Stomach (tissue), 19 donors: ENCODE measurements at places on chromosomes 1 and 21. TPM values are rescaled to one million over a fixed set of nuclear protein-coding genes. Genes with fewer than 3 reads are reported as not detected.

Gene TIAM1
- 5.3 TPM for total RNA-seq

Gene KRTAP12-2
- total RNA-seq = not detected

Gene FMOD
- 14.7 TPM for total RNA-seq

Gene ECE1
- 106 TPM for total RNA-seq

- no peak overlapping the region for H3K27ac ChIP-seq
- H3K4me1 ChIP-seq = peaks cover 4% of the 10 kb centered on the region
- H3K36me3 ChIP-seq = peaks cover 100% of the 10 kb centered on the region
- no peak for DNase-seq
Observed at GRCh38 chr1:154170547-154171222, 15.8 kb upstream of the NUP210L start.

DNA sequence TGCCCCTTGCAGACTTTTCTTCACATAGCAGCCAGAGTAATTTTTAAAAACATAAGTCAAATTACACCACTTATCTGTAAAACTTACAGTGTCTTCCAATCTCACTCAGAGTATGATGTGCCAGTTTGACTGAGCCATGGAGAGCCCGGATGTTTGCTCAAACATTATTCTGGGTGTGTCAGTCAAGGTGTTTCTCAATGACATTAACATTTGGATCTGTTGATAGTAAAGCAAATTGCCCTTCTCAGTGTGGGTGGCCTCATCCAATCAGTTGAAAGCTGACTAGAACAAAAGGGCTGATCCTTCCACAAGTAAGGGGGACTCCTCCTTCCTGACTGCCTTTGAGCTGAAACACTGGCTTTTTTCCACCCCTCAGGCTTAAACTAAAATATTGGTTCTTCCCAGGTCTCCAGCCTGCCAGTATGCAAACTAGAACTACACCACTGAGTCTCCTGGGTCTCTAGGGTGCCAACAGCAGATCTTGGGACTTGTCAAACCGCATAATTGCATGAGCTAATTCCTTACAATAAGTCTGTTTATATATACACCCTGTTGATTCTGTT lies 157.9 kb upstream of the CTTNBP2NL start:
- H3K27ac ChIP-seq = no peak overlapping the region
- DNase-seq = no peak
- no peaks in the 10 kb centered on the region for H3K36me3 ChIP-seq
- no peak overlapping the region for H3K4me3 ChIP-seq

GRCh38 chr1:24878775-24879742 lies 51.0 kb downstream of the RUNX3 start:
- peaks cover 26% of the 10 kb centered on the region for H3K27me3 ChIP-seq
- H3K27ac ChIP-seq = no peak overlapping the region
- no peak for DNase-seq

DNA sequence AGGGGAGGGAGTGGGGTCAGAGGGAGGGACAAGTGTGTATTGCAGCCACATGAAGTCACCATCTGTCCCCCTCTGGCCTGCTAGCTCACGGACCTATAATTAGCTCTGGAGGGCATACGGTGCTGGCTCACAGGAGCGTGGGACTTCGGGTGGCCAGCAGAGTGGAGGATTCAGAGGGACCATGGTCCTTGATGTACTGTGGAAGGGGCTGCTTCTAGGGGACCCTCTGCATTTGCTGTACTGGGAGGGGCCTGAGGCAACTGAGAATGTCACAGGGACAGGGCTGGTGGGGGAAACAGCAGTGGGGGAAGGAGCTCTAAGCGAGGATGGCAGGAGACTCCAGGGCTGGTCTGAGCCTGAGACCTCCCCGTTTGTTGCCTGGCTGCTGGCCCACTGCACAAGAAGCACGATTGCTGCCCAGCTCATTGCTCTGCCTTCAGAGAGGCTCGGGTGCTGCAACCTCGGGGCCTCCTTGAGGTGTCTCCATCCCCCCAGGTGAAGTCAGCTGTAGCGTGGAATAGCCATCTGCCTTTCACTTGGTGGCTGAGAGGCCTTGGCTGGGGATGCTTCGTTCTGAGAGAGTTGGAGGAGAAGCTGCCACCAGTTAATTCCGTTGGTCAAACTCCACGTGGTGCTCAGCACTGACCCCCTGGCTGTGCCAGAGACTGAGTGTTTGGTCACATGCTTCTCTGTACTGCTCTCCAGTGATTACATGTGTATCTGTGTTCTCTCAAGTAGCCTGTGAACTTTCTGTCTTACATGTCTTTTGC lies 2.7 kb downstream of the PPFIA4 start:
- H3K4me1 ChIP-seq = peaks cover 12% of the 10 kb centered on the region
- peaks cover 10% of the 10 kb centered on the region for H3K27me3 ChIP-seq
- H3K27ac ChIP-seq = no peak overlapping the region

DNA sequence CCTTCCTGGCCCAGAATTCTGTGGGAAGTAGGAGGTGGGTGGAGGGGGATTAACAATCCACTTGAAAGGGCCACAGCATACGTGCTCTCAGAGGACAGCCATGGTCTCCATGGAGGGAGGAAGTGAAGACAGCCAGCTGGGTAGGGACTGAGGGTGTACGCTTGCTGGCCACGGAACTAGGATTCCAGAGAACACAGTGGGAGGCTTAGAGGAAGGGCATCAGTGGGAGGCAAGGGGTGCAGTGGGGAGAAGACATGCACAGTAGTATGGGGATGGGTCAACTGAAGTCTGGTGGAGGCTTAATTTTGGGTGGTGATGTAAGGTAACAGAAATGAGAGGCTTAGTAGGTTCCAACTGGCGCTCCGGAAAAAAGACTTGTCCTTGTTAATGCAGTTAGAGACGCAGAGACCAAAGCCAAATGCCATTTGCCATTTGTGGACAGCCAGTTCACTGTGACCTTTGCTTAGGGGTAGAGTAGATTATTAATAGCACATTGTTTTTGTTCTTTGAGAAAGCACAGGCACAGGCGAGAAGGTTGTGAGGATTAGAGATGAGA lies 103.0 kb downstream of the ZSCAN20 start:
- H3K4me3 ChIP-seq = no peak overlapping the region
- H3K4me1 ChIP-seq = peaks cover 26% of the 10 kb centered on the region
- no peak for DNase-seq

DNA sequence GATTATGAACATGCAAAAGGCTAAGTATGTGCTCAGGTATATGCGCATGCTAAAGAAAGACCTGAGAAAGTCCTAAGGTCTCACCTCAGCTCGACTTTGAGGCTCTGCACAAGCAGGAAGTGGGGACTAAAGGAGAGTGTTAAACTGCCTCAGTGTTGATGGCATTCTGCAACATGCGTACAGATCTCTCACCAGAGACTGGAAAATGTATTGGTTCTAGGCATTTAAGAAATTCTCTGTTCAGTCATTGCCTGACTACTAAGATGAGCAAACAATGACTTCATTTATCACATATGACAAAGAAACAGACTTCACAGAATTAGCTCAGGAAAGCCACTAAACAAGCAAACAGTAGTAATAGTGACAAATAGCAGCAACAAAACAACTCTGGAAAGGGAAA lies 90.8 kb downstream of the USH2A start:
- H3K27me3 ChIP-seq = no peaks in the 10 kb centered on the region
- no peak overlapping the region for H3K27ac ChIP-seq
- no peaks in the 10 kb centered on the region for H3K36me3 ChIP-seq
- no peak for DNase-seq
- H3K4me3 ChIP-seq = no peak overlapping the region
- no peaks in the 10 kb centered on the region for H3K4me1 ChIP-seq

GRCh38 chr1:165686121-165686970 lies 12.0 kb downstream of the ALDH9A1 start:
- peaks cover 41% of the 10 kb centered on the region for H3K36me3 ChIP-seq
- DNase-seq = no peak
- H3K27me3 ChIP-seq = no peaks in the 10 kb centered on the region
- H3K4me1 ChIP-seq = no peaks in the 10 kb centered on the region
- H3K4me3 ChIP-seq = no peak overlapping the region

DNA sequence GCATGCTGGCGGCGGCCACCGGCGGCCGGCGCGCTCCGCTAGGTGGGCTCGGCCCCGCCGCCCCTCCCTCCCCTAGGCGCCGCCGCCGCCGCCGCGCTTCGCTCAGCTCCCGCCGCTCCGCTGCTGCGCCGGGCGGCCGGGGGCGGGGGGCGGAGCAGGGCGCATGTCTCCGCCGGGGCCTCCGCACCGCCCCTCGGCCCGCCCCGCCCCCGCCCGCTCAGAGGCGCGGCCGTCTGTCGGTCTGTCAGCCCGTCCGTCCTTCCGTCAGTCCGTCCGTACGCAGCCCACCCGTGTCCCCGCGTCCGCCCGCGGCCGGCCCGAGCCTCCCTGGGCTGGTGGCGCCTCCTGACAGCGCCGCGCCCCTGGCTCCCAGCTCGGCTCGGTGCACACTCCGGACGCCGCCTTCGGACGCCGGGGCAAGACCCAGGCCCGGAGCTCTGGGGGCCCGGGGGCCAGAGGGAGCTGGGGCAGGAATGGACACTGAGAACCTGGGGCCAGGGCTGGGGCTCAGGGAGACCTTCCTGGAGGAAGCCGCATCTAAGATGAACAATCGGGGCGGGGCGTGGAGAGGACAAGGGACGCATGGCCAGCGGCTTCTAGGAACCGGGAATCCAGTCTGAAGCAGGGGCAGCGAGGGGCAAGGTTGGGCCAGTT lies at the start of gene GPR153:
Gene GPR153 (minus strand): TSS at position 138 of the 654 bp plus-strand sequence. CDS start 6,193 bp downstream, outside the sequence.
- peaks cover 11% of the 10 kb centered on the region for H3K36me3 ChIP-seq
- H3K4me1 ChIP-seq = peaks cover 31% of the 10 kb centered on the region
- peak within 1 kb of the TSS; percentile 62 for H3K4me3 ChIP-seq
- peak; percentile 90 for DNase-seq
- peaks cover 23% of the 10 kb centered on the region for H3K27me3 ChIP-seq
